CD14-positive monocyte (primary cell): ENCODE measurements at places on chromosomes 3 and 15.

DNA sequence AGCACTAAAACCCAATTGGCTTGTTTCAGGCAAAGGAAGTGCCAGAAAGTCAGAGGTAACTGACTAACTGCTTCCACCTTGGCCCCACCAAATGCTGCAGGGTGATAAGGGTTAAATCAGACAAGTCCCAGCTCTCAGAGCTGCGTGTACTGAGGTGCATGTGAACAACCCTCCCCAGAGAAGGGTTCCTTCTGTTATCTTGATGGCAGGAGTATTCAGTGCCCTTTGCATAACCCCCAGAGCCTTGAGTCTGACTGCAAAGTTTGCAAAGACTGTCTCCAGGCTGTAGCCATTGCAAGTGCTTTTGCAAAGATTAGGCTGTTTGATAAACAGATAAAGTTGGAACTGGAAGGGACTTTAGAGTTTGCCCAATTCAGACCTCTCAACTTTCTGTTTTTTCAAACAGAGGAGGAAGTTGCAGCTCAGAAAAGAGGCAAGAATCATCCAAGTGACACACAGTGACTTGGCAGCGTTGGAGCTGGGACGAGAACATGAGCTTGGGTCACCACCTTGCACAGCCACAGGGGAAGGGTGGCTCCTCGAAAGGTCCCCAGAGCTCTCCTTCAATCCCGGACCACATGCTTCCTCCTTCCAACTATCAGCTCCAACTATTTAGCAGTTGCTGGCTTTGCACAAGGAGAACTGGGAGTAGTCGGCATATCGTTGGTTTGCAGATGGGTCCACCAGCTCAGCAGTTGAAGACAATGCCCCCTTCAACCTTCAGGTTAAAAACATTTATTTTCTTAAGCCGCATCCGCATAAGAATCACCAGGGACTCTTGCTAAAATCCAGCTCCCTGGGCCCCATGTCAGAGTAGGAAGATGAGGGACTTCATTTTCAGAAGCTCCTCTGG, 224.8 kb upstream of the HES1 start:
- DNase-seq = peak; percentile 11

DNA sequence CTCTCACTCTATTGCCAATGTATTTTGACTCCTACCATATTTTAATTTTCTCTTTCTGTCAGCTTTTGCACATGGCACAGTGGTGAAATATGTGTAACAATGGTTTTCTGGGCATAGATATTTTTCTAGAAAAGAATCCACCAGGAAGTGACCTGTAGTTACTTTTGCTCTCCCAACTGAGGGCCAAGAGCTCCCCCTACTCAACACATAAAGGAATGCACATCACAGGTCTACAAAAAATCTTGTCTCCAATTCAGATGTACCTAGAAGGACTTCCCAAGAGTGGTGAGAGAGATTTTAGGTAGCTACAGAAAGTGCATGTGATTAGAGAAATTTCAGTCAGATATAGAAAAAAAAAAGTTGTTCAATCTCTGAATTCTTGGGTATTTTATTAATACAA, 15.6 kb downstream of the CPA3 start:
- no peak for DNase-seq

GRCh38 chr15:49769225-49769624, 148.4 kb downstream of the DTWD1 start:
- DNase-seq = no peak

GRCh38 chr3:106256249-106256957, 387.6 kb upstream of the CBLB start:
- DNase-seq = no peak

DNA sequence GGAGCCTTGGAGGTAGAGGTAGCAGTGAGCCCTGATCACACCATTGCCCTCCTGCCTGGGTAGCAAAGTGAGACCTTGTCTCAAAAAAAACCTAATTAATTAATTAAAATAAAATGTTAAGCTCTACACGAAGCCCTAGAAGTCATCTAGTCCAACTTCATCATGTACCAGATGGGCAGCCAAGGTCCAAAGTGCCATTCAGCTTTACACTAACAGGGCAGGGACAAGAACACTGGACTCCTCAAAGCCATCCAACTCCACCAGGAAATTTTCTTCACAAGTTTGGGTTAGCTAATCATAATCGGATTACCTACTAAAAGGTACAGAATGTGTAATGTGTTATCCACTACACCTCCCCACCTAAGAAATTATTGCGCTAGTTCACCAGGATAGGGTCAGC, 48.8 kb downstream of the WWTR1 start:
- no peak for DNase-seq

DNA sequence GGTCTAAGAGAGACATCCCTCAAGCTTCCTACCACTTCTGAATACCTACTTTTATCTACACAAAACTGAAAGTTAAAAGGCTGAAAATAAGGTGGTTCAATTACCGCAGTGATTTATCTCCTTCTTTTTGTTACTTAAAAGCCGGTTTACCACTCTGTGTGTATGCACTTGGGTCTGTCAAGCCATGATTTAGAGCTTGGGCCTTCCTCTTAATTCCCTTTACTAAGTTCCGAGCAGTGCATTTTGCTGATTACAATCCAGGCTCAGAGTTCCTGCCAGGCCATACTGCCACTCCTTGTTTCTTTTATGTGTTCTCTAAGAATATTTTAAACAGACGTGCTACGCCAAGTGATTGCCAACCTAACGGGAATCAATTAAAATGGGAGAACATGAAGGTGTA, 16.5 kb downstream of the KCTD6 start:
- DNase-seq = no peak
